A549 treated with RU486 at 1 μM for 4 hours (cell line): ENCODE measurements at places on chromosomes 12 and 14. TPM values are rescaled to one million over a fixed set of nuclear protein-coding genes. Genes with fewer than 3 reads are reported as not detected.

Gene TPPP2
- not detected in 5 replicates for total RNA-seq

Gene KCTD10
- total RNA-seq: 40.9 to 52.2 TPM (median 43.8 TPM) in 5 replicates

Gene GPR65
- total RNA-seq: not detected in 5 replicates

Gene TRHDE
- 0.09 to 0.30 TPM (median 0.12 TPM) in 4 of 5 replicates, not detected in the other for total RNA-seq

Gene RPS6KA5
- 2.0 to 4.6 TPM (median 3.7 TPM) in 5 replicates for total RNA-seq

Gene FGF6
- total RNA-seq: not detected in 5 replicates

Gene TSHR
- total RNA-seq: not detected in 5 replicates

Gene PTPRO
- 0.05 to 0.08 TPM in 2 of 5 replicates, not detected in the others for total RNA-seq

Gene PTCSC3
- total RNA-seq: not detected in 5 replicates

Gene EEF1AKMT3
- total RNA-seq: 5.3 to 6.5 TPM (median 6.2 TPM) in 5 replicates

Gene ANAPC5
- total RNA-seq: 86.8 to 97.0 TPM (median 93.5 TPM) in 5 replicates

Gene TRPV4
- total RNA-seq: 0.08 to 0.17 TPM (median 0.10 TPM) in 5 replicates

Gene CD4
- total RNA-seq: not detected in 5 replicates

Gene COX8C
- total RNA-seq: not detected in 5 replicates

Gene C12orf60
- total RNA-seq: 0.95 to 1.9 TPM (median 1.7 TPM) in 5 replicates

Gene GALNT16
- 2.2 to 4.3 TPM (median 3.8 TPM) in 5 replicates for total RNA-seq

Gene CRIP1
- 1,579 to 1,853 TPM (median 1,750 TPM) in 5 replicates for total RNA-seq

Gene CACNA1C
- 0.02 TPM in 1 of 5 replicates, not detected in the others for total RNA-seq

Gene BEGAIN
- total RNA-seq: 6.6 to 13.7 TPM (median 9.0 TPM) in 5 replicates

Gene SMIM41
- total RNA-seq: not detected in 5 replicates

Gene DLGAP5
- 19.2 to 42.0 TPM (median 33.7 TPM) in 5 replicates for total RNA-seq

Gene CTSG
- not detected in 5 replicates for total RNA-seq
